ENCODE measurements at places on chromosomes 5 and 9.

DNA sequence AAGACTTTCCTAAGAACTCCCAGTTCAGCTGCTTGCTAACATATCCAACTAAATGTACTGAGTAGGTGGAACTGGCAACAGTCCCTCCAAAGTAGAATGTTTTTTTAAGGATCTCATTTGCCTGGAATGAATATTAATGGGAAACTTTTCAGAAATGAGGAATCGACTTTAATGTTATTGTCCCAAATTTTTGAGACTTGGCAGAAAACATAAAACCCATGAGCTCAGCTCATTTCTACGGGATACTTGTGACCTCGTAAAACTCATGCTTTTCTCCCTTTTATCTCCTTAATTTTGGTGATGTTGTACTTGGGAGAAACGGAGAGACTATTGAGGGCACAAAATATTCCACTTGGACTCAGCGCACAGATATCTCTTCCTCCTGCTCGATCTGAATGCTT lies 296.8 kb downstream of the EBF1 start:
- DNase-seq: no peak

GRCh38 chr9:91273853-91274552 lies 87.7 kb downstream of the AUH start:
- no peak for DNase-seq

DNA sequence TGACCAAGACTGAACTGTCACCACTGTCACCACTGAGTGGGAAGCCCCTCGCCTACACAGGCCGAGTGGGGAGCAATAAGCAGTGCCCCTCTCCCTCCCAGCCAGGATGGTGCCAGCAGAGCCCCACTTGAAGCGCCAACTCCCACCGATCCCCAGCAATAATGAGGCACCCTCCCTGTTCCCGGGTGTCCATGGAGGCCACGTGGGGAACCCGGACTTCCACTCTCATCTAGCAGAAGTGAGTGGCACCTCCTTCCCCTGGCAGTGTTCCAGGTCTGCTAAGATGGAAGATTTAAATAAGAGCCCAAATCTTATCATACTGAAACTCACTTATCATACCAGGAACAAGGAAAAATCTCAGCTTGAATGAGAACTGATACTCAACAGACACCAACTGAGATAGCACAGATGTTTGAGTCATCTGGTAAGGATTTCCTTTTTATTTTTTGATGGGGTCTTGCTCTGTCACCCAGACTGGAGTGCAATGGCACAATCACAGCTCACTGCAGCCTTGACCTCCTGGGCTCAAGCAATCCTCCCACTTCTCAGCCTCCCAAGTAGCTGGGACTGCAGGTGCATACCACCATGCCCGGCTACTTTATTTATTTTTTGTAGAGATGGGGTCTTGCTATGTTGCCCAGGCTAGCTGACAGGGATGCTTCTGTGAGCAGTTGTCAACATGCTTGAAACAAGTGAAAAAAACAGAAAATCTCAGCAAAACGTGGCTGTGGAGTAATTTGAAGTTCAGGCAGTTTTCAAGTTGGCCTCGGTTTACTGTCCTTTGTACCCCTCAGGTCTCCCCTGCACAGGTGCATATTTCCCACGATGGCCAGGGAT lies 29.6 kb upstream of the ASS1 start:
- DNase-seq: no peak

- DNase-seq: no peak
Measured at GRCh38 chr9:97857606-97858392, 4.8 kb downstream of the FOXE1 start.

DNA sequence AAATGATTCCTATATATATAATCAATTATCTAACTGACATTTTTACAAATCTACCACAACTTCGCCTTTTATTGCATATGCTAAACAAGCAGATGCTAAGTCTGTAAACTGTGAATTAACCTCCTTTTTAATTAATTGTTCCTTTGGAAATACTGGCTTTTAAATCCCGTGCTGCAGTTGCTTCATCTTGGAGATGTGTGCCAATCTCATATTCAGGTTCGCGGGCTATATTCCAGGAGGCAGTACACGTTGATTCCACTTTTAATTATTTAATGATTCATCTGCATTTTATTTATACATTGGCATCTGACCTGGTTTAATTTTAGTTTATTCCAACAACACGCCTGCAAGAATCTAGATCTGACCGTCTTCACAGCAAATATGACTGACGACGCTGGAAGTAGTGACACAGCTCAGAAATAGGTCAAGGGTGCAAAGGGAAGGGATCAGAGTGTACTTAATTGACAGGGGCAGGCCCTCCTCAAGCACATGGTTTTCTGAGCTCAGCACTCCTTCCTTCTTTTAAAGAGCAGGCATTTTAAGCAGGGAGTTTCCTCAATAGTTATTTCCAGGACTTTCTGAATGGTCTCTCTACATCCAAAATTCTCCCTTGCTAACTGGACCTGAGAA lies 125.2 kb downstream of the GLIS3 start:
- DNase-seq: no peak

- no peak for DNase-seq
Measured at GRCh38 chr5:132557478-132558172, 848 bp downstream of the RAD50 start.

GRCh38 chr5:74763504-74763903 lies 3.4 kb downstream of the GFM2 start:
- DNase-seq: no peak

- no peak for DNase-seq
Measured at GRCh38 chr9:79233542-79233941, 338.2 kb upstream of the TLE4 start.

GRCh38 chr9:136997830-136998234 lies 1.5 kb upstream of the CLIC3 start:
- no peak for DNase-seq

Measured in stimulated activated CD8-positive, alpha-beta memory T cell treated with anti-CD3 and anti-CD28 coated beads, Interleukin-4, amount 100 ng/mL, for 1 hour (primary cell).